Activated CD4-positive, alpha-beta memory T cell treated with anti-CD3 and anti-CD28 coated beads, Interleukin-2, amount 10 ng/mL, durations not matched to agents 7 days and 5 days (primary cell): ENCODE measurements at places on chromosomes 11 and 22. TPM values are rescaled to one million over a fixed set of nuclear protein-coding genes. Genes with fewer than 3 reads are reported as not detected.

- DNase-seq, result no peak
- peak overlapping the region; percentile 83 for H3K27ac ChIP-seq
- H3K4me1 ChIP-seq, result peaks cover 85% of the 10 kb centered on the region
- peak overlapping the region; percentile 10 for H3K4me3 ChIP-seq
- H3K36me3 ChIP-seq, result peaks cover 94% of the 10 kb centered on the region
These were observed 14.3 kb downstream of the CD5 start for GRCh38 chr11:61116426-61117167.

DNA sequence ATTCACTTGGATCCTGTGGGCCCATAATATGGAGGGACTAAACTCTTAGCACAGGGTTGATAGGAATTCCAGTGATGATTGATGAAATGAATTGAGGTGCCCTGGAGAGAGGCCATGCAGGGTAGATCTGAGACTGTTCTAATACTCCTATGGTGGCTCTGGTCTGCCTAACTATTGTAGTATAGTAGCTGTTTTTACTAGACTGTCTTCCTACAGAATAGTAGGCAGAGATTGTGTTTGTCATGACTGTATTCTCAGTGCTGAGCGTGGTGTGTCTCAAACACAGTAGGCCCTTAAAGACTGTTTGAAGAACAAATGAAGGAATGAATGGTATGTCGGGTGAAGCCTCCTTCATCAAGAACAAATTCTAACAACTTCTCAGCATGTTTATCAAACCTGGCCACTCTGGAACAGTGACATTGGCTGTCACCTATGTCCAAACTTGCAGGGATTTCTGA, 107.0 kb upstream of the SESN3 start:
- no peak overlapping the region for H3K27ac ChIP-seq
- no peaks in the 10 kb centered on the region for H3K4me1 ChIP-seq
- peaks cover 7% of the 10 kb centered on the region for H3K27me3 ChIP-seq
- no peak overlapping the region for H3K4me3 ChIP-seq

- no peaks in the 10 kb centered on the region for H3K4me1 ChIP-seq
- DNase-seq, result no peak
- no peak overlapping the region for H3K27ac ChIP-seq
- H3K27me3 ChIP-seq, result no peaks in the 10 kb centered on the region
These were observed 386.6 kb downstream of the BUD13 start for GRCh38 chr11:116386118-116386699.

DNA sequence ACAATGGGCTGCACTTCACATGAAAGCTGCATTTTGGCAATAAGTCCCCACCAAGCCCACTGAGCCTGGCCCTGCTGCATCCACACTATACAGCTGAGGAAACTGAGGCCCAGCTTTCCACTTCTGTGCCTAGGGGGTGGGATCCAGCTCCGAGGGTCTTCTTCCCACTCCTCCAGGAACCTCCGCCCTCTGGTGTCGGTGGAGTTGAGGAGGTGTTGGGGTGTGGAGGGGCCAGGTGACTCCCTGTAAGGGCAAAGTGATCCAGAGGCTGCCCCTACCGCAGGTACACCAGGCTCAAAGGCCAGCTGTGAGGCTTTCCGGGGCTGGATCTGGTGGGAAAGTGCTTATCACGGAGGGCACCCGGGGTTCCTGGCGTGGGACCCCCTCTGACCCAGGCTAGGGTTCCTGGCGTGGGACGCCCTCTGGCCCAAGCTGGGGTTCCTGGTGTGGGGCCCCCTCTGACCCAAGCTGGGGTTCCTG, 125.0 kb downstream of the KCNQ1 start:
- no peaks in the 10 kb centered on the region for H3K27me3 ChIP-seq
- no peak overlapping the region for H3K4me3 ChIP-seq
- no peaks in the 10 kb centered on the region for H3K36me3 ChIP-seq
- no peaks in the 10 kb centered on the region for H3K4me1 ChIP-seq

DNA sequence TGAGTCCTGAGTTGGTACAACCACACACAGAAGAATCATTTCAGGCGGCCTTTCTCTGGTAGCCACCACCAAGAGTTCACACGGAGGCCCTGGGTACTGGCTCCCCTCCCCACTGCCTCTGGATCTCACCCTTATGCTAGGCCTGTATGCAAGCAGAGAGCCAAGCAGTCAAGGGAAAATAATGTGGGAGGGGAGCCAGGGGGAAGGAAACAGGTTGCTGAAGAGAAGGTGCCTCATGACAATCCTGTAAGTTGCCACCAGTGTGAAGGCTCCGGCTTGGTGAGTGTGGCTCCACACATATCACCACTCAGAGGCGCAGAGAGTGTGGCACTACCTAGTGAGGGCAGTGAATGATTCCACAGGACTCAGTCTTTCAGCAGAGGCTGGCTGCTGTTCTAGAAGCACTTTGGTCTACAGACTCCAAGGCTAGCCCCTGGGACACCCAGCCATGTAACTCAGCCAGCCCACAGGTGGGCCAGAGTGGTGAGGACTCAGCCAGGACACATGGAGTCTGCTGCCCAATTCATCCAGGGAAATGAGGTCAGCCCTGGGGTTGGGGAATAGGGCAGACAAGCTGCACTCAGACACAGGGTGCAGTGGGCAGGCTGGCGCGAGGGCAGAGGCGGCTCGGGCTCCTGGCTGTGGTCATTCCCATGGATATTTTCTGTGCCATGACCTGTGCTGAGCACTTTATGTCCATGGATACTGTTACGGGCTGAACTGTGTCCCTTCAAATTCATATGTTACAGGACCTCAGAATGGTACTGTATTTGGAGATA, 49.0 kb upstream of the SERPIND1 start:
- no peak overlapping the region for H3K27ac ChIP-seq
- no peaks in the 10 kb centered on the region for H3K27me3 ChIP-seq
- H3K4me1 ChIP-seq, result no peaks in the 10 kb centered on the region

- peaks cover 9% of the 10 kb centered on the region for H3K4me1 ChIP-seq
- H3K4me3 ChIP-seq, result no peak overlapping the region
- peaks cover 14% of the 10 kb centered on the region for H3K36me3 ChIP-seq
- no peak overlapping the region for H3K27ac ChIP-seq
These were observed 45.3 kb downstream of the ZBTB44 start for GRCh38 chr11:130269326-130269943.

DNA sequence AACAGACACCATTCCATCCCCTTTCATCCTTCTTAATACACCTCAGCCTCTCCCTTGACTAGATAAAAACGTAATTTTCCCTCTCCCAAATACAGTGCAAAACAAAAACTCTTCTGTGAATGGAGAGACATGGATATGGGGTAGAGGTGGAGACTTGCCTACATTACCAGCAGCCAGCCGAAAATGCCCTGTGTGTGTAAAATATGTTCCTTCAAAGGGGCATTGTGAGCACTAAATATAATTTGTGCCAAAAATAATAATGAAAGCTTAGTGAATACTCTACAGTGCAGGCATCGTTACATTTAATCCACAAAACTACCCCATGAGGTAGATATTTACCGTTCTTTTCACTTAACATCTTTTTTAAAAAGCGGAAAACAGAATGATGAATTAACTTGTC, 1.0 kb upstream of the TRIM44 start:
- H3K4me1 ChIP-seq, result peaks cover 32% of the 10 kb centered on the region
- peaks cover 12% of the 10 kb centered on the region for H3K27me3 ChIP-seq
- no peak overlapping the region for H3K4me3 ChIP-seq
- no peak for DNase-seq
- peaks cover 25% of the 10 kb centered on the region for H3K36me3 ChIP-seq

- H3K27me3 ChIP-seq, result no peaks in the 10 kb centered on the region
- H3K4me3 ChIP-seq, result no peak overlapping the region
- no peaks in the 10 kb centered on the region for H3K4me1 ChIP-seq
- no peak for DNase-seq
- H3K27ac ChIP-seq, result no peak overlapping the region
These were observed 8.7 kb downstream of the APOL5 start for GRCh38 chr22:35726398-35726797.

DNA sequence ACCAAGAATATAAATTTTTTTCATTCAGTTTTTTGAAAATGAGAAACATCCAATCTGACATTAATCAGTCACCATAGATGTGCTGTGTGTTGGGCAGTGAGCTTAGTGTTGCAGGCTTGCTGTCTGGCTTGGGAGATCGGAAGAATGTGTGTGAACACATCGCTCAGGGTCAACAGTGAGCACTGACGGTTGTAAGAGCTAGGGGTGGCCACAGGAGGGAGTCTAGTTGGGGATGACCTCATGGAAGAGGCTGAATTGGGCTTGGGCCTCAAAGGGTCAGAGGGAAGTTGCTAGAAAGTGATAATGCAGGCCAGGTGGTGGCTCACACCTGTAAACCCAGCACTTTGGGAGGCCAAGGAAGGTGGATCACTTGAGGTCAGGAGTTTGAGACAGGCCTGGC, 375.4 kb downstream of the DDX10 start:
- no peak for DNase-seq
- H3K4me3 ChIP-seq, result no peak overlapping the region
- H3K4me1 ChIP-seq, result peaks cover 1% of the 10 kb centered on the region
- no peak overlapping the region for H3K27ac ChIP-seq

GRCh38 chr11:124519850-124520549, 23.5 kb downstream of the OR8B12 start:
- H3K4me3 ChIP-seq, result no peak overlapping the region
- no peak overlapping the region for H3K27ac ChIP-seq
- no peaks in the 10 kb centered on the region for H3K36me3 ChIP-seq
- H3K4me1 ChIP-seq, result no peaks in the 10 kb centered on the region
- DNase-seq, result no peak

GRCh38 chr11:1854132-1854948, 1.5 kb downstream of the LSP1 start:
- no peak for DNase-seq
- H3K27me3 ChIP-seq, result no peaks in the 10 kb centered on the region
- peaks cover 53% of the 10 kb centered on the region for H3K4me1 ChIP-seq
- peak overlapping the region; percentile 97 for H3K4me3 ChIP-seq

DNA sequence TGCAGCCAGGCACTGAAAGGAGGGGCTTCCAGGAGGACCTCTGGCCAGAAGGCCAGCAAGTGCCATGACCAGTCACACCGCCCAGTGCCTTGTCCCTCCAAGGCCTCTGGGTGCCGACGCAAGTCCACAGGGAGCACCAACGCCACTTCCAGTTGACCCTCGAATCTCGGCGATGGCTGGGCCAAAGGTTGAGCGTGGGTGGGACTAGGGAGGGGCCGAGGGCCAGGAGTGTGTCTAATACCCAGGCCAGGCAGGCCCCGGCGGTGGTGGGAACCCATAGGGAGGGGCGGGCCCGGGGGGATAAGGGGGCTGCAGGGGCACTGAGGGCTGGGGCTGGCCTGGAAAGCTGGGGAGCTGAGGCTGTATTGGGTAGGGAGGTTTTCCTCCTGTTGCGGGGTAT, 29.3 kb downstream of the CD5 start:
- H3K4me1 ChIP-seq, result peaks cover 20% of the 10 kb centered on the region
- no peaks in the 10 kb centered on the region for H3K27me3 ChIP-seq
- no peak for DNase-seq
- no peak overlapping the region for H3K27ac ChIP-seq

- H3K36me3 ChIP-seq, result peaks cover 73% of the 10 kb centered on the region
- no peak overlapping the region for H3K4me3 ChIP-seq
- peaks cover 2% of the 10 kb centered on the region for H3K4me1 ChIP-seq
- DNase-seq, result no peak
These were observed 21.5 kb downstream of the NUP98 start for GRCh38 chr11:3775736-3776406.

- DNase-seq, result no peak
- H3K27me3 ChIP-seq, result no peaks in the 10 kb centered on the region
- H3K4me3 ChIP-seq, result no peak overlapping the region
- H3K36me3 ChIP-seq, result peaks cover 22% of the 10 kb centered on the region
These were observed 40.1 kb downstream of the DGCR2 start for GRCh38 chr22:19082101-19082500.

DNA sequence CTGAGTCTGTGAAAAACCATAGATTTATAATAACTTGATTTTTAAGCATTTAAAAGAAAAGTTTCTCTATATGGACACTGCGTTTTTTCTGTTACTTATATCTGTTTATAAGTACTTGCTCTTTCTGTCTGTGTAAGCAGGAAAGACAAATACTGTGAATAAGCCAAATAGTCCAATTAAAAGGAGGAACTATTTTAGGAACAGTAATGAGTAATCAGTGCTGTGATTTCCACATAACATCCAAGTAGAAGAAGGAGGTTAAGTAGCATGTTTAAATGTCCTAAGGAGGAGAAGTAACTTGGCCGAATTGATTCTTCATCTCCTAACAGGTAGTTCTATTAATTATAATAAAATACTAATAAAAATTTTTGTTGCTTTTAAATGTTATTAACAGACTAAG, 40.8 kb downstream of the ZNF214 start:
- H3K36me3 ChIP-seq, result no peaks in the 10 kb centered on the region
- DNase-seq, result no peak
- H3K4me1 ChIP-seq, result no peaks in the 10 kb centered on the region
- no peak overlapping the region for H3K4me3 ChIP-seq

DNA sequence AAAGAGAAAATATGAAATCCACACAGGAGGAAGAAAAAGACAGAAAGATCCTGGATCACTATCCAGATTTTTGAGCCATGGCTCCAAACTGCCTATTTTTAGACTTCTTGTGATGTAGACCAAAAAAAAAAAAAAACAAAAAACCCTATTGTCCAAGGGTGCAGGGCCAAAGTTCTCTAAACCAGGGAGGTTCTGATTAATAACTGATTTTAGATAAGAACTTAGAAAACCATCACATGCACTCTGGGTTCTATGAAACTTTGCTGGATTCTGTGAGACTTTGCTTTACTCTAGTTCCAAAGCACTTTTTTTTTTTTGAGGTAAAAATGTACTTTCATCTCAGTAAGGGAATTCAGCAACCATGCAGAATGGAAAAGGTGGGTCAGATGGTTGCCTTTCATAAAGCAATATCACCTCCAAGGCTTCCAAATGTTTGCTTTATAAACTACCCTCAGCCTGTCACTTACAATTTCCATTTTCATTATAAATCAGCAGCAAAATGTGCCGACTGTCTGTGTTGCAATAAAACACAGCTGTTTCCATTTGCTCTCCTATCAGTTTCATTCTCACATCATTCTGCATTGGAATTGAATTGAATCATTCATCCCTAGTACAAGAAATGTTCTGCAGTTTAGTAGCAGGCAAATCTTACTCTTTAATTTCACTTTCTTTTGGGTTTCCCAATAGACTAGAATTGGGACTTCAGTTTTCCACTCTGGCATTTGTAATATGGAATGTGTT, 1584.3 kb upstream of the RAG2 start:
- no peaks in the 10 kb centered on the region for H3K27me3 ChIP-seq
- no peaks in the 10 kb centered on the region for H3K36me3 ChIP-seq
- H3K27ac ChIP-seq, result no peak overlapping the region
- DNase-seq, result no peak
- no peaks in the 10 kb centered on the region for H3K4me1 ChIP-seq

- H3K4me3 ChIP-seq, result no peak overlapping the region
- H3K27ac ChIP-seq, result no peak overlapping the region
- H3K4me1 ChIP-seq, result peaks cover 4% of the 10 kb centered on the region
- H3K27me3 ChIP-seq, result no peaks in the 10 kb centered on the region
- no peak for DNase-seq
These were observed 68.2 kb downstream of the DNAJC24 start for GRCh38 chr11:31437742-31438435.

Gene MAFF
- 15.3 TPM for total RNA-seq

Gene BIRC2
- total RNA-seq, result 36.0 TPM

Gene ANO3
- total RNA-seq, result not detected

Gene AQP11
- total RNA-seq, result 0.78 TPM

Gene MMP12
- total RNA-seq, result not detected

Gene CSF2RB
- total RNA-seq, result 2.3 TPM

Gene SMC1B
- 0.50 TPM for total RNA-seq
